ENCODE measurements at places on chromosomes 4 and X.

DNA sequence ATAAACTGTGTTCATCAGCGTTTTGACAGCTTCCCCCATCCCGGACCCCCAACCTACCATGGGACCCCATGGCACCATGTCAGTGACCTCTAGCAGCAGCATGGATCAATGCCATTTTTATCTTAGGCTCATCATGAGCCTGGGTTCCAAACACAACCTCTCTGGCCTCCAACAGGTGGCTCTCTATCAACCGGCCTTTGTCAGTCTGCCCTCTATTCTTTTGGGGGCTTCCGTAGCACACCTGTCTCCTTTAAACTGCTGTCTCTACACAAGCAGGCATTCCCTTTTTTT lies 721 bp upstream of the TMEM150C start:
- no peak for DNase-seq

- DNase-seq, result no peak
Measured at GRCh38 chr4:98601708-98602107, 56.7 kb downstream of the TSPAN5 start.

GRCh38 chr4:147633113-147633512 lies 15.9 kb downstream of the TMEM184C start:
- no peak for DNase-seq

- DNase-seq, result no peak
Measured at GRCh38 chrX:107675365-107675654, 47.0 kb downstream of the PRPS1 start.

DNA sequence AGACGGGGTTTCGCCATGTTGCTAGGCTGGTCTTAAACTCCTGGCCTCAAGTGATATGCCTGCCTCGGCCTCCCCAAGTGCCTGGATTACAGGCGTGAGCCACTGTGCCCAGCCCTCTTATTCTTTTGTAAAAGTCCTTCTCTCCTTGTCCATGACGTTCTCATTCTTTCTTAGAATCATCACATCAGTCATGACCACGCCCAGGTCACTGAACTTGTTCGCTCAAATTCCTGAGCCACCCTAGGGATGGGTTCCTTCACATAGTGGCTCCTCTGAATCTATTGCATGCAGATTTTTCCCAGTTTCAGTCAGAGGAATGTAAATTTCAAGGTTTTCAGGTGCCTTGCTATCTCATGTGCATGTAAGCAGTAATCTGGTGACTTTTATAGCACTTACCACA lies 15.7 kb downstream of the JADE1 start:
- no peak for DNase-seq

DNA sequence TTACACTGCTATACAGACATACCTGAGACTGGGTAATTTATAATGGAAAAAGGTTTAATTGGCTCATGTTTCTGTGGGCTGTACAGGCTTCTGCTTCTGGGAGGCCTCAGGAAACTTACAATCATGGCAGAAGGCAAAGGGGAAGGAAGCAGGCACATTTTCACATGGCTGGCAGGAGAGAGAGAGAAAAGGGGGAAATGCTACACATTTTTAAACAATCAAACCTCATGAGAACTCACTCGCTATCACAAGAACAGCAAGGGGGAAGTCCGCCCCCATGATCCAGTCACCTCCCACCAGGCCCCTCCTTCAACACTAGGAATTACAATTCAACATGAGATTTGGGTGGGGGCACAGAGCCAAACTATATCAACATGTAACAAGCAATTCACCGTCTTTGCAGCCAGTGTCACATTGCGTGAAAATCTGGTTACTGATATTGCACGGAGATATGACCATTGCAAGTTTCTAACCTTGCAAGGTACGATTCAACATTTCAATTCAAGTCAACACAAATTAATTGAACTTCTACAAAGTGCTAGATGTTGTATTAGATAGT lies 61.7 kb upstream of the RELL1 start:
- DNase-seq, result no peak

- DNase-seq, result no peak
Measured at GRCh38 chrX:7263961-7264360, 116.0 kb upstream of the PUDP start.

- DNase-seq, result no peak
Measured at GRCh38 chrX:75076429-75076828, 79.7 kb downstream of the ABCB7 start.

DNA sequence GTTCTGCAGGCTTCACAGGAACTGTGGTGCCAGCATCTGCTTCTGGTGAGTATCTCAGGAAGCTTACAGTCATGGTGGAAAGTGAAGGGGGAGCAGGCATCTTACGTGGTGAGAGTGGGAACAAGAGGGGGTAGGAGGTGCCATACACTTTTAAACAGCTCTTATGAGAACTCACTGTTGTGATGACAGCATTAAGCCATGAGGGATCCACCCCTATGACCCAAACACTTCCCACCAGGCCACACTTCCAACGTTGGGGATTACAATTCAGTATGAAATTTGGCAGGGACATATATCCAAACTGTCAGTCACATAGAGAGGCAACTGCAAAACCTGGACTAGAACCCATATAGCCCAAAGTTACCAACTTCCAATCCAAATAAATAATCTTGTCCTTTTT lies 43.1 kb upstream of the ZCCHC12 start:
- no peak for DNase-seq

DNA sequence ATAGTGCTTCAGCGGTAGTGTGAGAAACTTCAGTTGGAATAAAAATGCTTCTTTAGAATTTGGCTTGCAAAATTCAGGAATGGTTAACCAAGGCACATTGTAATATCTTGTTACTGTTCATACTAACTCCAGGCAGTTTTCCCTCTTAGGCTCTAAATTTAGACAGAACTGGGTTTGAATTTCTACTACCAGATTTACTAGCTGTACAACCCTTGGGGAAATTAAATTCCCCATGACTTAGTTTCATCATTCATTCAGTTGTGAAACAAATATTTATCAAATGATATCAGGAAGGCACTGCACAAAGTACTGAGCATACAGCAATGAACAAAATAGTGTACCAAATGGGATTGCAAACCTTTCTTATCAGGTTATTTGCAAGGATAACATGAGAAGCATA lies 135.0 kb upstream of the IL15 start:
- DNase-seq, result no peak

GRCh38 chrX:70479247-70479921 lies 34.7 kb downstream of the DLG3 start:
- peak; percentile 35 for DNase-seq

- DNase-seq, result no peak
Measured at GRCh38 chrX:110188701-110189558, 129.0 kb downstream of the AMMECR1 start.
